Activated gamma-delta T cell (primary cell): ENCODE measurements at places on chromosomes 5 and 9.

DNA sequence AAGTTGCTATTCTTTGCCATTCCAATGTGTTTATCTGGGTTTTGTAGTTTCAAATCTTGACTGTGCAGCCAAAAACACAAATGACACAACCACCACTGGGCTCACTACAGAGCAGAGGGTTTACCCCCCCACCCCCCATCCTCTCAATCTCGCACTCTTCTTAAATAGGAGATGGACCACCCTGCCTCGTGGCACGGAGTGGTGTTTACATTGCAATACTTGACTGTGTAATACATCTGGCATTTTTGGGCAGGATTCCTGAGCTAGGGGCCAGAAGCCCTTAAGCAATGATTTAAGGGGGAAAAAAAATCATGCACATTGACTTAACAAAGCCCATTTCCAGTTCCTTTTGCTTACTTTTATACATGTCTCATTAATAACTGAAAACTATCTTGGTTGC is 19.0 kb downstream of the PTCH1 start:
- DNase-seq: no peak

- DNase-seq: no peak
Measured at GRCh38 chr9:76516350-76516749, 57.4 kb downstream of the GCNT1 start.

DNA sequence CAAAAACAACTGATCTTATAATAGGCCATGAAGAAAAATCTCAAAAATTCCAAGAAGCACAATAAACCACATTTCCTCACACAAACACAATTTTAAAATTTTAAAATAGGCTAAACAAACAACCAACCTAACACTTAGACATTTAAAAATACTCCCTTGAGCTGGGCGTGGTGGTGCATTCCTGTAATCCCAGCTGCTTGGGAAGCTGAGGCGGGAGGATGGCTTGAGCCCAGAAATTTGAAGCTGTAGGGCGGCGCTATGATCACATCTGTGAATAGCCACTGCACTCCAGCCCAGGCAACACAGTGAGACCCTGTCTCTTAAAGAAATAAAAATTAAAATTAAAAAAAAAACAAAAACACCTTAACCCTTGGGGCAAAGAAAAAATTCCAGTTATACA is 36.9 kb upstream of the TESK1 start:
- no peak for DNase-seq

GRCh38 chr5:57346328-57346727 is 136.3 kb downstream of the ACTBL2 start:
- no peak for DNase-seq
